ENCODE measurements at places on chromosomes 1 and 21. TPM values are rescaled to one million over a fixed set of nuclear protein-coding genes. Genes with fewer than 3 reads are reported as not detected.

The SPRR2A gene
- total RNA-seq, result not detected

DNA sequence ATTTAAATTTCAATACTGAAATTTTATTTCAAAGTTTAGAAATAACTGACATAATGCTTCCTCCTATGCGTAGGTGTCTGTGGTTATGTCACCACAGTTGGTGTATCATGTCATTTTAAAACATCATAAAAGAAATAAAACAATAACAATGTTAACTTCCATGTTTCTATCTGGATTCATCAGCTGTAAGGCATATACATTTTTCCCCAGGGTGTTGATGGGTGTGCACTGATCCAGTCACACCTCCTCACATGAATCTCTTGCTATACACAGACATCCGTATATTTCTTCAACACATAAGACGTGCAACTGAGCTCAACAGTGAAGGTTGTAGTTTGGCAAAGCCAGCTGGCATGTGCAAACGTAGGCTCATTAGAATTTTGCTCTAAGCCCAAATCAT lies 6.2 kb downstream of the KCNA3 start:
- no peak for DNase-seq

- DNase-seq, result no peak
Measured at GRCh38 chr1:14810595-14811361, 212.3 kb downstream of the KAZN start.

GRCh38 chr21:45630876-45631275 lies 12.6 kb upstream of the PCBP3 start:
- no peak for DNase-seq

GRCh38 chr1:9503001-9503675 lies 36.1 kb upstream of the SLC25A33 start:
- no peak for DNase-seq
